Adrenal gland (tissue), 19 donors: ENCODE measurements at places on chromosomes 16 and 17.

- no peak for DNase-seq
These were observed 27.7 kb upstream of the CRHR1 start for GRCh38 chr17:45756266-45756991.

DNA sequence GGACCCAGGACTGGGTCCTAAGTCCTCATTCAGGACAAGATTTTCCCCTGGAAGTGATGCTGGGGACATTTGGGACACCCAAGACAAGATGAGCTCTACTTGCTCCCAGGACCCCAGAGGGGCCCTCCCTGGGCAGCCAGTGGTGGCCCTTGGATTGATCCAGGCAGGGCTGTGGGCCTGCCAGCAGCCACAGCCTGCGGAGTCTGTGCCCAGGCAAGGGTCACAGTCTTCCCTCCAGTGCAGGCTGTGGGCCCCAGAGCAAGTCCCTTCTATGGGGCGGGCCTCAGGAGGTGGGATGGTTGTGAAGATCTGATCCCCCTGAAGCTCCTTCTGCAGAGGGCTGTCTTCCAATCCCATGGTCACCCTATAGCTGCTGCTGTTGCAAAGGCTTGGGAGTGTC is 12.6 kb downstream of the CA7 start:
- DNase-seq = no peak

DNA sequence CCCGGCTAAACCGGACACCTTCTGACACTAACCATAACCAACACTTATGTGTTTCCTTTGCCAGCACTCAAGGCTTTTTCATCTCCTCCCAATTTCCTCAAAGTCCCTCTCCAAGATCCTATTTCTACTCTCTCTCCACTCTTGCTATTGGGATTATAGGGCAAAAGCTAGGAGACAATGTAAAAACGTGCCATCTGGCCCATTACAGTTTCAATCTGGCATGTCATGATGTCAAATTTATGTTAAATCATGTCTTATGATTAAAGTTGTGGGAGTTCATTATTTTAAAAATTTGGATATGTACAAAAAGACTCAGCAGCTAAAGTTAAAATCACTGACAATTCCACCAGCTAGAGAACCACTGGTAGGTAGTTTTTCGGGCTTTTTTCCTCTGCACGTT is 77.3 kb downstream of the ZFHX3 start:
- DNase-seq = no peak

DNA sequence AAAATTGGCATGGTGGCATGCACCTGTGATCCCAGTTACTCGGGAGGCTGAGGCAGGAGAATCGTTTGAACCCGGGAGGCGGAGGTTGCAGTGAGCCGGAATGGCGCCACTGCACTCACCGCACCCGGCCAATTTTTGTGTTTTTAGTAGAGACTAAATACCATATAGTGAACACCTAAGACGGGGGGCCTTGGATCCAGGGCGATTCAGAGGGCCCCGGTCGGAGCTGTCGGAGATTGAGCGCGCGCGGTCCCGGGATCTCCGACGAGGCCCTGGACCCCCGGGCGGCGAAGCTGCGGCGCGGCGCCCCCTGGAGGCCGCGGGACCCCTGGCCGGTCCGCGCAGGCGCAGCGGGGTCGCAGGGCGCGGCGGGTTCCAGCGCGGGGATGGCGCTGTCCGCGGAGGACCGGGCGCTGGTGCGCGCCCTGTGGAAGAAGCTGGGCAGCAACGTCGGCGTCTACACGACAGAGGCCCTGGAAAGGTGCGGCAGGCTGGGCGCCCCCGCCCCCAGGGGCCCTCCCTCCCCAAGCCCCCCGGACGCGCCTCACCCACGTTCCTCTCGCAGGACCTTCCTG is at the start of gene HBQ1:
TSS of gene HBQ1 (plus strand) at position 359 of the 575 bp plus-strand sequence. CDS start at position 387, 28 bp downstream.
- no peak for DNase-seq

DNA sequence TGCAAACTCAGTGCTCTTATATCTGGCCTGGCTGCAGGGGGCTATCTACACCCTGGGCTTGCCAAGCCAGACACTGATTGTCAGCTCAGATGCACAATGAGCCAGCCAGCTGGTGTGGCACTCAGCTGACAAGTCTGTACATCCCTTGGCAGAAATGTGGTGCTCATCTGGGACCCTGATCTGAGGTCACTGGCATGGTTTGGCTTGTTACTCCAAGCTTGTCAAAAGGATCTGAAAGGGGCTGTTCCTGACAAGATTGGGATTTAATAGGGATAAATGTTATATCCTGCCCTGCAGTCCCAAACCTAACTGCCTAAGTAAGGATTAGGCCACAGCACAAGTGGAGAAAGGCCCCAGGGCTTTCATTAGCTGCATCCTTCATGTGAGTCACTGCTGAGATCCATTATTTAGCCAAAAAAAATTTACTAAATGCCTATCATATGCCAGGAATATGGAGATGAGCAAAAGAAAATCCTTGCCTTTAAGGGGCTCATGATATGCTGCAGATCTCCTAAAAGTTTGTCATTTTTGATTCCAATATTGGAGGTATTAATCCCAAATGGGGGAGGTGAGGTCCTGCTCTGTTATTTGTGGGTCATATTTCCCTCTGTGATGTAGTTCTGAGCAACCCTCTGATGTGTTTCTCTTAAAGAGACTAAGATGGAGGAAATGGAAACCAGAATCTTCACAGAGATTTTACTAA is 6.3 kb downstream of the SLC6A2 start:
- no peak for DNase-seq

DNA sequence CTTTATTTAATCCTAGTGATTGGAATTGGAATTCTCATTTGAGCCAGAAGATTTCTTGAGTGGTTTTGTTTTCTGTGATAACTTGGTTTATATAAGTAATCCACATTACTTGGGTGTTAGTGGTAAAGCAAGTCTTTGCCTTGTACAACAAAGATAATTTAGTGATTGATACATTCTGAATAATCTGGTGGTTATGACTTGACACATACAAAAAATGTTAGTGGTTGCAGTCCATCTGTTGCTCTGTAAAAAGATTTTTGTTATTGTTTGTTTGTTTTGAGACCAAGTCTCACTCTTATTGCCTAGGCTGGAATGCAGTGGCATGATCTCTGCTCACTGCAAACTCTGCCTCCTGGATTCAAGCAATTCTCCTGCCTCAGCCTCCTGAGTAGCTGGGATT is 13.2 kb downstream of the OMG start:
- no peak for DNase-seq

- DNase-seq = no peak
These were observed 118.9 kb upstream of the CHMP6 start for GRCh38 chr17:80872501-80873306.
